ENCODE measurements at places on chromosomes 4 and X.

- DNase-seq, result no peak
Observed at GRCh38 chrX:102934624-102935023, 2.4 kb upstream of the RAB40AL start.

DNA sequence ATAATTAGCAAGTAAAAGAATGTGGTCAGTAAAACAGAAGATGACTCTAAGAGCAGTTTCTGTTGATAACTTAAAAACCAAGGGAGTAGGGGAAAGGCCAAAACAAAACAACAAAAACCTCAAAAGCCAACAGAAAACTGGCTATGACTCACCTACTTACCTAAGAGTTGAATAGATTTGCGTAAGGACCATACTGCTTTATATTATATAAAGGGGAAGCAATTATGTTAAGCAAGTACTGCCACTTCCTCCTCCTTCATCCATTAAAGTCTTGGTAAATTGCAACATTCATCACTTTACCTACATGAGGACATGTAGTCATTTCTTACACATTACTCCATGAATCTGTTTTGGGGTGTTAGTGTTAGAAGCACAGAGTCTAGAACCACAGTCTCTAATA lies 85.9 kb upstream of the FAM47A start:
- no peak for DNase-seq

DNA sequence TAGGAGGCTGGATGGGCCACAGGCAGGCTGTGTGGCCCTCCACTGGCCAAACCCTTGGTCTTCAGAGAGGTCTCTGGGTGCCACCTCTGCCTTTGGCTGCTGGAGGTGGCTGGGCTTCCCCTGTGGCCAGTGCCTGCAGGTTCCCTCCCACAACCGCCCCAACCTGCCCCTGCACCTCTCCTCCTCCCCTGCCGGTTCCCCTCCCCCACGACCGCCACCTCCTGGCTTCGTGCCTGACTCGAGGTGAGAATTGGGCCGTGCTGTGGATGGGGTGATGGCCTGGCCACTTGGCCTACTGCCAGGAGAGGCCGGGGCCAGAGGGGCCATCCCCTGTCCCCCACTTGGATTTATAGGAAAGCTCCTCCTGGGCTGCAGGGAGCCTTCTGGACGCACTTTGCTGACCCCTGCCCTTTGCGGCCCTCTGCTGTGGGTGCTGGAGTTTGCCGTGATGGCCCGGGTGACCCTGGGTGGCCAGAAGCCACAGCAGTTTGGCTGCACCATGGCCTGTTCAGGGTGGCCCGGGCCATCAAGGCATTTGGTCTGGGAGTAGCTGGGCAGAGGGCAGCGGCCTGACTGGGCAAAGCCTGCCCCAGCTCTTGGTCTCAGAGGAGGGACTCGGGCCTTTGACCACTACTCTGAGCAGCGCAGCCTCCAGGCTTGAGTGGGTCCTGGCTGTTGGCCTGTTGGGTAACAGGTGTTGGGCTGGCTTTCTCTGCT lies 3.8 kb downstream of the NAT8L start:
- DNase-seq, result no peak

DNA sequence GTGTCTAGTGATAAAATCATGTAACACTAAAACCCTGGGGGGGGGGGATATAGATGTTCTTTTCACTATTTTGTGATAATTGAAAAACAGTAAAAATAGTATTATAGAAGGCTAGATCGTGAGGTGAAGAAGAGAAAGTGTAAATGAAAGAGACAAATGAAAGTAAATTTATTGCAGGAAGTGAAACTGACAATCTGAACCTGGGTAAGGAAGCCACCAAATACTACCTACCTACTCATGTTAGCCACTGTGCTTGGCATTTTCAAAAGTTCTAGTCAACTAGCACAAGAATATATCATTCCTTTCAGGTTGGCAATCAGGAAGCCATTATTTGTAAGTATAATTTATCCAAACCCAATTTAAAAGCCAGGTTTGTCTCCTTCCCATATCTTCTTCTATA lies 1366.1 kb downstream of the FAM133A start:
- no peak for DNase-seq

DNA sequence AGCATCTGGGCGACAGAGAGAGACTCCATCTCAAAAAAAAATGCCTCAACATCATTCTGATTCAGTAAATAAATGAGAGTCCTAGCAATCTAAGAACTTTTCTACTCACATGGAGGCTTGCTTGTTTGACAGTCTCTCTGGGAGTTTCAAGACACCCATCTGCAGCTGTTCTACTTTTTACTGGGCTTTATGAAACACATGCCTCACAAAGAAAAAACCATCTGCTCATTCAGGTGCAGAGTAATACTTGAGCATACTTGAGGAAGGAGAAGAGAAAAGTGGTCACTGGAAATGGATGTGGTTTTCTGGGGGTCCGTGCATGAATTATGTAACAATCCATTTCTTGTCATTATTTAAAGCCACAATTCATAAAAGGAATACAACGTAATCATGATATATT lies 87.1 kb upstream of the DDX53 start:
- no peak for DNase-seq
